Pulmonary artery endothelial cell (primary cell): ENCODE measurements at places on chromosomes 7 and 10. TPM values are rescaled to one million over a fixed set of nuclear protein-coding genes. Genes with fewer than 3 reads are reported as not detected.

BTBD16 gene
- total RNA-seq = not detected in 2 replicates

MEST gene
- 5.3 and 8.4 TPM in 2 replicates for total RNA-seq

WDR86 gene
- not detected in 2 replicates for total RNA-seq

PAX4 gene
- total RNA-seq = not detected in 2 replicates

GRCh38 chr7:7746458-7746857, 28.1 kb upstream of the RPA3 start:
- DNase-seq = no peak

GRCh38 chr10:61899069-61899531, 2.4 kb upstream of the ARID5B start:
- DNase-seq = no peak

- DNase-seq = no peak
Observed at GRCh38 chr10:103582331-103583123, 89.0 kb downstream of the NEURL1 start.

DNA sequence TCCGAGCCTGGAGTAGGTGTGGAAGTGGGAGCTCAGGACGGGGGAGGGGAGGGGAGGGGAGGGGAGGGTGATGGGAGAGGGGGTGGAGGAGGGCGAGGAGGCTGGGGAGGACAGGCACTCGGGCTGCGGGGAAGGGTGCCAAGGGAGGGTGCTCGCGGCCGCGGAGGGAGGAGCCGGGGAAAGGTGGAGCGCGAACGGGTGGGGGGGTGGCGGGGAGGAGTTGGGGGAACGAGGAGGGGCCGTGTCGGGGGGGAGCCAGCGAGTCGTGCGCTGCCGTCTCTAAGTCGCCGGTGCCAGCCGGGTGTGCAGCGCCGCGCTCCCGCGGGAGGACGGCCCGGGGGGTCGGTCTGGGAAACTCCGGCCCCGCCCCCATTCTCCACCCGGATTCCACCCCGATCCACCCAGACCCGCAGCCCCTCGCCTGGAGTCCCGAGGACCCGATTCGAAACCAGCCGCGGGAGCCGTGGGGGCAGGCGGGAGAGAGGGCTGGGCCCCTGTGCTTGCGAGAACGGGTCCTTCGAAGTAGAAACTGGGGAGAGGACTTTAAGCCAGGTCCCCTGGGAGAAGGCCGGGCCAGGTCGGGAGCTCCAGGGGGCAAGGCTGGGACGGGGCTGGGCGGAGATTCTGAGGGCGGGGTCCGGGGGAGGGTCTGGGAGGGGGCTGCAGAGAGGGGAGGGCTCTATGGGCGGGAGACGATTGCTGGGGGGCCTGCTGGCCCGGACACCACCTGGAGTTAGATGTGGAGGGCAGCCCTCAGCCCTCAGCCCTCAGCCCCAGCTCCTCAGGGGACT, at the start of gene ZNF467:
Gene ZNF467, minus strand, starts transcription at position 143 of the 791 bp plus-strand sequence. CDS start 2,556 bp downstream, outside the sequence.
- no peak for DNase-seq

DNA sequence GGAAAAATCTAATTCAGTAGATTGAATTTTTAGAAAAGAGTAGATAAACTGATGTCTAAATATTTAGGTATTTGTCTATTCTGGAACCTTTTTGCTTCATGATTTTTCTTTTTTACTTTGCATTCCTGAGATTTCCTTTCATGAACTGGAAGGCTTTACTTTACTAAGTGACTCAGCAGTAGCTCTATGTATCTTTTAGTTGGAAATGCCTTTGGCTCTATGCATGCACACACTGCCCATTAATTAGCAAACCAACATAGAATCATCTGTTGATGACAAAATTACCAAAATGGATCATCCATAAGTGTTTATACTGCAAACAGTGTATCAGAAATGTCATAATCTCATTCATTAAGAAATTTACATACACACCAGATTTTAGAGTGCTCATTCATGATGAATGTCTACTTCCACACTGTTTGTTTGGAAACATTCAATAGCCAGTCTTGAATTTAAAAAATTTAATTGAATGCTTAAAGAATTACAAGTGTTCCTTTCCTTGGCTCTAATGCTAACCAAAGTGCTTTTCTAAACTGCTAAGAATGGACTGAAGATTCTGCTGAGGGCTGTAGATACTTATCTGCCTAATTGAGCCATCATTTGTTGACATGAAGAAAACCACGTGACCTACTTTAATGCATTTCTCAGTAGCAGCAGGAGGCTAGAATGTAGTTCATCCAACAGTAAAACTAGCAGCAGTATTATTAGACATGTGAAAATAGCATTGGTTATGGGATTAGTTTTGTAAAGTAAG, 282.0 kb downstream of the ADK start:
- no peak for DNase-seq

DNA sequence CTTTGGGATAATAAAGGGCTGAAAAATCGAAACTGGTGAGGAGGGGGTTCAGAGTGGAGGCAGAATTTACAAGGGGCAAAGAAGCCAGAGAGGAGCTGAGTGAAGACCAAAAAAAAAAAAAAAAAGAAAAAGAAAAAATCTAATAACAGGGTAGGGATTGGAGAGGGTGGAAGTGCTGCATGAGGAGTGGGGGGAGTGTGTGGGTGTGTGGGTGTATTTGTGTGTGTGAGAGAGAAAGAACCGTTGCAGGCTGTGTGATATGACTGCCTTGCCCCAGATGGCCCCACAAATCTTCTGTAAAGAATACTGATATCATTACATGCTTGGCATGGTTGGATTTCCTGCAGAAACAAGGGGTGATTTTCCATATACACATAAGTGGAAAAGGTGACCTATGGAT, 207.8 kb upstream of the IMMP2L start:
- no peak for DNase-seq

DNA sequence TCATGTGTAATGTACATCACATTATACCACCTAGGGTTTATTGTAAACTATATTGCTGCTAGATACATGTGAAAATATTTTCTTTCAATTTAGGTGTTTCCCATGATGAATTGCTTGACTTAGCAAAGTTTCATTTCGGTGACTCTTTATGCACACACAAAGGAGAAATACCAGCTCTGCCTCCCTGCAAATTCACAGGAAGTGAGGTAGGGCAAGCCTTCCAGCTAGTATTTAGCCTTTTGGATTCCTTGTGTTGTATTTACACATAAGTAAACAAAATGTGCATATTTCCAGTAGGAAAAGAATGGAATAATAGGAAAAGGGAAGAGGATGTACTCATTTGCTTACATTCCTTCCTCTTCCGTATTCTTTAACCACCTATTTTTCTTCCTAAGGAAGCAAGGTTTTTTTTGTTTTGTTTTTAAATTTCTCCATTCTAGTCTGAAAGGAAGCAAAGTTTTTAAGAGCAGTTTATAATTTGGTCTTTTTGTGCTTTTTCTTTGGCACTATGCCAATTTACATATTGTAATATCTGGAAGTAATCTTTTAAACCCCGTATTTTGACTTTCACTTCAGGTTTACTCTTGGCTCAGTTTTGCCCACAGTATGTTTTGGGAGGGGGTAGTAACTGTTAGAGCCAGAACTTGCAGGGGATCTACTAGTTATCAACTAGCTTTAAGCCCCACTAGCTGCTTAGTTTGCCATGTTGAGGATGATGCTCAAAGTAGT, 10.4 kb downstream of the PMPCB start:
- no peak for DNase-seq
